SIG-M5 (cell line): ENCODE measurements at places on chromosomes 3 and 15.

DNA sequence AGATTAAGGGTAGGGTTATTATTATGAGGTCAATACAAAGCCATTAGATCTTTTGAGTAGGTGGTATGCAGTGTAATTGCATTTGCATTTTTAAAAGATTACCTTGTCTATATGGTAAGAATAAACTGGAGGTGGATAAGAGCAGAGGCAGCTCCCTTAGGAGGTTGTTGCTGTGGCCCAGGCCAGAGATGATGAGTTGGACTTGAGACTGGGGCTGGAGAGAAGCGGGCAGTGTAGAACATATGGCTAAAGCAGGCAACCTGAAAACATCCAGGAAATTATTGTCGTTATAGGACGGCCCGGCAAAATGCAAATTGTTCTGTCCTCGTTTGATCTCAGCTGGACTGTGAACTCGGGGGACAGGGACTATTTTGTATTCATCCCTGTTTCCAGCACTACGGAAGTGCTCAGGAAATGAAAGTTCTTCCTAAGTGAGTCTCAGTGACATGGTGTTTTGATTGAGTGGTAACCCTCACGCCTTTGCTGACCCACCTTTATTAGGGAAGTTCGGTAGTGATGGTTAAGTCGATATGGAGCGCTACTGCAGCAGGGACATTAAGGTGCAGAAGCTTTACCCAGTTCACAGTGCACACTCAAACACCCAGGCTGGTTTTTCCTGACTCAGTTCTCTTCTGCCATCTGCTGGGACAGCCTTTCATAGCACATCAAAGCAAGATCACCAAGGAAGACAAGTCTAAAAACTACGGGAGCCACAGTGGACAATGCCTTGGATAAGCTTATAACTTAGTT lies 27.2 kb upstream of the VPS33B start:
- peak; percentile 13 for DNase-seq

GRCh38 chr15:76341366-76342057 lies 4.9 kb downstream of the ISL2 start:
- DNase-seq: no peak

GRCh38 chr3:190444006-190444405 lies 5.7 kb downstream of the TMEM207 start:
- peak; percentile 90 for DNase-seq

GRCh38 chr3:129625072-129625874 lies 18.8 kb upstream of the PLXND1 start:
- DNase-seq: no peak

- DNase-seq: no peak
Observed at GRCh38 chr15:31831596-31831995, 198.7 kb upstream of the CHRNA7 start.

GRCh38 chr3:81214631-81215030 lies 546.8 kb downstream of the GBE1 start:
- no peak for DNase-seq

GRCh38 chr3:12932347-12932746 lies 91.0 kb upstream of the RPL32 start:
- no peak for DNase-seq

DNA sequence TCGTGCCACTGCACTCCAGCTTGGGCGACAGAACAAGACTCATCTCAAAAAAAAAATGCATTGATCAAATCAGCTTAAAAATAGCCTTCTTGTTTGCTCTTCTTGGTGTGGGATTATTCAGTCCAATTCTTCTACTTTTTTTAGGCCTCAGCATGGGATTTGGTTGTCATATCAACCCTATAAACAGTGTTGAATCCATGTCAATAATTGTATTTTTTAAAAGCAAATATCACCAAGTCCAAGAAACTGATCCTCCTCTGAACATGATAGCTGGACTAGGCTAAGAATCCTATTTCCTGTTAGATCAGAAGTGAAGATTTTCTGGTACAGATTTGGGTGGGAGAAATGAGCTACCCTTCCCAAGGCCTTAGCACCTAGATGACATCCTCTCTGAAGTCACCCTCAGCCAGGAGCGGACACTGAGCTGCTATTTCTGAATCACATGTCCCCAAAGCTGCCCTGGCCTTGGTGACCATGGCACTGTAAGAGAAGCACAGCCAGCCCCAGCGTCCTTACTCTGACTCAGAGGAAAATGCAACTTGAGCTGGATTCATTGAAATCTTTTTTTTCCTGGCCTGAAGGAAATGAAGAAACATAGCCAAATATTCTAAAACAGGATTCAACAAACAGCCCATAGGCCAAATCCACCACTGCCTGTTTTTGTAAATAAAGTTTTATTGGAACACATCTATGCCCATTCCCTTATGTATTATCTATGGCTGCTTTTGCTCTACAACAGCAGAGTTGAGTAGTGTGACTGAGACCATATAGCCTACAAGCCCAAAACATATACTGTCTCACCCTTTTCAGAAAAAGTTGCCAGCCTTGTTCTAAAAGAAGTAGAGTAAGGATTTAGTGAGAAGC lies 215.9 kb upstream of the CTDSPL start:
- no peak for DNase-seq

DNA sequence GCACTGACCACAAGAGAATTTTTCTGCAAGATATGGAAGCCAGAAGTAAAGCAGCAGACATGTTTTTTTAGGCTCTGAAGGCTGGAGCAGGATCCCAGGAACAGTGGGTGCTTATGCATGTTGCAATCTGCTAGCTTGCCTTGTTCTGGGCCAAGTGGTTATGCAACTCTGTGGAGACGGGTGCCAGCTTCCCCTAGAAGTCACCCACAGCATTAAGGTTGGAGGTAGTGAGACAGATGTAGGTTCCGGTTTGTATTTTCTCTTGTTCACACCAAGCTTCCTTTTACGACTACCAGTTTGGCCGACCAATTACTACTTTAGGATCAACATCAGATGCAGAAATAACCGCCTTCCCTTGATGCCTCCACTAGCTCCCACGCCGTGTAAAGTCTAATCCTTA lies 11.1 kb downstream of the DPH3 start:
- DNase-seq: peak; percentile 80

GRCh38 chr15:77521206-77521605 lies 100.5 kb downstream of the HMG20A start:
- no peak for DNase-seq

GRCh38 chr3:136925425-136926190 lies 32.2 kb upstream of the IL20RB start:
- no peak for DNase-seq

DNA sequence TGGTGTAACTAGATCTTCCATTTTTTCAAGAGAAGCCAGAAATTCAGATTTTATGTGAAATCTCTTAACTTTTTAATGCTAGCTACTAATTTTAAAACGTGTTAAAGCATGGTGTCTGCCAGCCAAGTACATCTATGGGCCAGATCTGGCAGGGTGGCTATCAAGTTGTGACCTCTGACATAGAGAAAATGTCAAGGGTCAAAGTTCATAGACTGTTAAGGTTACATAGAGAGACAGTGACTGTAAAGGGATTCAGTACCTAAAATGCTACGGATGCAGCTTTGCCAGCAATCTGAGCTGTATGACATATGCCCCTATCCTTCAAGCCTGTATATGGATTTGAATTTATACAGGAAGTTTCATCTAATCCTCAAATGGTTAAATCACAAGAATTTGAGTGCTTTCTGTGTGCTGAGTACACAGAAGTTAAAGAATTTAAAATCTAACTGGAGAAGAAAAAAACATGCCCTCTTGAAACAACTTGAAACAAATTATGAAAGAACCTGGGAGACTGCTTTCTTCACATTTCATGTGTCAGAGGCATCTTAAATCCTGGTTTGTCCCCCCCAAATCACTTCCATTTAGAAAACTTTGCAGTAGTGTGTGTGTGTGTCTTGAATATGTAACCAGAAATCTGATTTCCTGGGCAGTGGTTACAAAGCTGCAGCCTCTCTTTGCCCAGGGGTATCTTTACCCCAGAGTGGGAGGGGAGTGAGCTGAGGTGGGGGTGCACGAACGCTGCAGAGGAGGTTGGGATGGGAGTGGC lies 895 bp upstream of the ARHGAP31 start:
- DNase-seq: no peak

- no peak for DNase-seq
Observed at GRCh38 chr3:132657869-132658747, 1.5 kb downstream of the ACAD11 start.

DNA sequence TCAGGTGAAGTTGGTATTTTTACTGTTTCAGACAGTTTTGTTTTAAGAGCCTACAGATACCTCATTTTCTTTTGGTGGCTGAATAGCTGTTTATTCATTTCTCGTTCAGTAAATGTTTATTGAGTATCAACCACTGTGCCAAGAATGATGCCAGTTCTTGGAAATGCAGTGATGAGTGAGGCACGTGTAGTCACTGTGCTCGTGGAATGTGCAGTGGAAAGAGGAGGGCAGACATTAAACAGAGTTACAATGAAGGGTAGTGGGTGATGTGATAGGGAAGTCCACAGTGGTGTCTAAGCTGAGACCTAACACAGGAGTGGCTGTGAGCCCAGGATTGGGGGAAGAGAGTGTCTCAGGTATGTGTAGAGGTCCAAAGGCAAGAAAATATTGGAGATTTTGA lies 73.7 kb downstream of the ARHGEF26 start:
- no peak for DNase-seq

DNA sequence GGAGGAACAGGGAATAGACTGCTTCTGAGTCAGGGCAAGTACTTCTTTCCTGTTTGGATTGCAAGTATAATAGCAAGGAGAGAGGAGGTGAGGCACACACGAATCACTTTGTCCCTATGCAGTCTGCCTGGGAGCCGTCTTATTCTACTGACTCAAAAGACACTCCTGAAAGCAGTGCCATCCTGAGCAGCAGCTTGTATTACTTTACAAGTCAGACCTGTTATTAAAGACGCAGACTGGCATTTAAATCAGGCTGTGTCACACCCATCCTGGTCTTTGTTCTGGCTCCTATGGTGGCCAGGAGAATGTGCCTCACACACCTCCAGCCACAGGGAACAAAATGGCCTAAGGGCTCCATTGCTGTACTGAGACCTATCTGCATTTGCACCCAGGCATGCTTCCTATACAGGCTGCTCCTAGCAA lies 17.9 kb upstream of the SQOR start:
- DNase-seq: no peak

GRCh38 chr15:41207687-41208448 lies 22.7 kb downstream of the EXD1 start:
- no peak for DNase-seq

DNA sequence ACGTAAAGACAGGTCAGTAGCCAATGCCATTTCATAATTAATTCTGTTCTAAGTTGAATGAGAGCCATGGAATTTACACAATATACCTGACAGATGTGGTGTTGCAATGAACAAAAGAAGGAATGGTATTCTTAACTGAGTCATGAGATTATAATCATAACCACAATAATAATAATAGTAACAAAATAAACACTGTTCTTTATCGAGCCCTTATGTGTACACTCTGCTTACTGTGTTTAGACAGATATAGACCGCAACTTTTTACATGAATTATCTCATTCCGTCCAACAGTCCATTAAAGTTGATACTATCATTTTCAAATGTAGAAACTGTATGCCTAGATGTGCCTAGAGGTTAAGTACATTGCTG lies 28.2 kb upstream of the SCAANT1 start:
- no peak for DNase-seq

DNA sequence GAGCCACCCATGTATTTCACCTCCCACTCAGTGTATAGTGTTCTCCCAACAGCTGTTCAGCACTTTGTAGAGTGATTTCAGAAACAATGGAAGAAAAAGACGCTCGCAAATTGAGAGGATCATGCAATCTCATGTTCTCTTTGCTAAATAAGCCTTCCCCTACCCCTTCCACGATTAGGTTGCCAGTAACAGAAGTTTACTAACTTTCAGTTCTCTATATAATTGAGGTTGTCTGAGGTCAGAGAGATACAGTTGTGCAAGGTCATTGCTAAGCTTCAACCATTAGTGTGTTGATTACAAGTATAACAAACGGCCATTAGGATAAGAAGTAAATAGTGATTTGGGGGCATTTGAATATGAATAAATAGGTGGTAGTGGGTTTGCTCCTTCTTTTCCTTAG lies 99.6 kb downstream of the TUSC7 start:
- DNase-seq: peak; percentile 84

DNA sequence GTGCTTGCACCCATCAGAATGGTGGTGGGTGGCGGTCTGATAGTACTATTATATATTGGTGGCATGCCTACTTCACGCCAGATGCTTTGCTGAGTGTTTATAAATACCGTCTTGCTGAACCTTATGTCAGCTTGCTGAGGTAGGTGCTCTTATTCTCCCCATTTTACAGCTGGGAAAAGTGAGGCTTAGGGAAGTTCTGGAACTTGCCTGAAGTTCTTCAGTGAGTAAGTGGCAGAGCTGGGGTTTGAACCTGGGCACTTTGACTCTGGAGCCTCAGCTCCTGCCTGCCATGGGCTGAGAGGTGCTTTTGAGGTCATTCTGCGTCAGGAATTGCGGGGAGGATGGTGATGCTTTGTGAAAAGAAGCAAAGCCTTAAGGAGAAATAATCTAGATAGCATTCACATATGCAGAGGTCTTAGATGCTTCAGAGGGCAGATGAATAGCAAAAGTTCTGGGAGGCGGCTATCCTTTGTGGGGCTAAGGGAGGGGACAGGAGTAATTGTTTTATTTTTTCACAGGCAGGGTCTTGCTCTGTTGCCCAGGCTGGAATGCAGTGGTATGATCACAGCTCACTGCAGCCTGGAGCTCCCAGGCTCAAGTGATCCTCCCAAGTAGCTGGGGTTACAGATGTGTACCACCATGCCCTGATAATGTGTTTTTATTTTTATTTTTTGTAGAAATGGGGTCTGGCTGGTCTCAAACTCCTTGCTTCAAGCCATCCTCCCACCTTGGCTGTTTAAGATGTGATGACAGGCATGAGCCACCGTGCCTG lies 18.5 kb downstream of the ITPR1 start:
- DNase-seq: no peak

- DNase-seq: no peak
Observed at GRCh38 chr3:184602372-184603150, 41.0 kb downstream of the EPHB3 start.

GRCh38 chr3:72151465-72152238 lies 366.7 kb upstream of the PROK2 start:
- no peak for DNase-seq

DNA sequence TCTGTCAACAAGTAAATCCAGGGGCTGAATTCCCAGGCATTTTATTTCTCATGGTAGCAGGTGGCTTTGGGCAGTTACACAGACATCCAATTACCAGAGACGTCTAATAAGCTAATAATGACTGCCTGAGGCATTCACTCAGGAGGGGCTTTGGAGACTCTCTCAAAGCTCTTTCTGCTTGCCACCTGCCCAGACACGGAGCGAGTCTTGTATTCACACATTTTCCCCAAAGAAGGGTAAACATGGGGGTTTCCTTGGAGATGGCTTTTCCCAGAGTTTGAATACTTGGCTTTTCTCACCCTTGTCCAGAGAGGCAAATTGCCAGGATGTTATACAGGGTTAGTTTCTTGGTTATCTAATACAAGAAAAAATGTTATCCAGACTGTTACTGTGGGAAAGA lies 132.6 kb downstream of the DIPK2A start:
- DNase-seq: no peak

DNA sequence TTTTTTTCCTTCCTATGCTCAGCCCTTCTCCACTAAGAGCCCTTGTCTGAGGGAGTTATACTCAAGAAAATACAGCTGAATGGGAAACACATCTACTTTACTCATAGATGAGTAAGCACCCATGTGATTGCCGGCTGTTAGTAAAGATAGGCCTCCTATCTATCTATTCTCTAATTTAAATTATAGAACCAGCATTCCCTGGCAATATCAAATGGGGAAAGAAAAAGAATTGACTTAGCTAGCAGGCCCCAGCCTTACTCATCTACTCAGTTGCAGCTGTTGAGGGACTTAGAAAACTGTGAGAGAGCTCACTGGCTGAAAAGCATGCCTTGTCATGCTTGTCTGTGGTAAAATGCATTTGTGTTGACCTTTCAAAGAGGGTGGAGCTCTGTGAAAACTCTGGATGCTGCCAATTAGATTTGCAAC lies 116.9 kb upstream of the LRRFIP2 start:
- no peak for DNase-seq

GRCh38 chr3:150447084-150447483 lies 39.0 kb downstream of the TSC22D2 start:
- DNase-seq: no peak
